ENCODE measurements at places on chromosomes 4 and X.

DNA sequence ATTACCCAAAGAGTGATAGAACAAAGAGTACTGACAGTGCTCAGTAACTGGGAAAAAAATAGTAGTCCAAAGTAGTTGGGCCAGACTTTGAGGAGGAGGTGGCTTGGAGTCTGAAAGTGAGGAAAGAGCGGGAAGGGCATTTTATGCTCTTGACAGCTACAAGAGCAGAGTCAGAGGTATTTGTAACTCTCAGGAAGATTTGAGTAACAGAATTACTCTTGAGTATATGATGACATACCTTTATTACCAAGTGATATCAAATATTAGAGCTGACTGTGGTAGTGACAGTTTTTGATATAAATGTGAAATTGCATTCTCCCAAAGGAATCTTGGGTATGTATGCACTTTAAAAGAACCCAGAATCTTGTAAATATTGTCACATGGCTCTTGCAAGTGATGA lies 2.2 kb downstream of the SLAIN2 start:
- DNase-seq = no peak

- DNase-seq = no peak
Measured at GRCh38 chr4:41538887-41539498, 1.0 kb downstream of the LIMCH1 start.

DNA sequence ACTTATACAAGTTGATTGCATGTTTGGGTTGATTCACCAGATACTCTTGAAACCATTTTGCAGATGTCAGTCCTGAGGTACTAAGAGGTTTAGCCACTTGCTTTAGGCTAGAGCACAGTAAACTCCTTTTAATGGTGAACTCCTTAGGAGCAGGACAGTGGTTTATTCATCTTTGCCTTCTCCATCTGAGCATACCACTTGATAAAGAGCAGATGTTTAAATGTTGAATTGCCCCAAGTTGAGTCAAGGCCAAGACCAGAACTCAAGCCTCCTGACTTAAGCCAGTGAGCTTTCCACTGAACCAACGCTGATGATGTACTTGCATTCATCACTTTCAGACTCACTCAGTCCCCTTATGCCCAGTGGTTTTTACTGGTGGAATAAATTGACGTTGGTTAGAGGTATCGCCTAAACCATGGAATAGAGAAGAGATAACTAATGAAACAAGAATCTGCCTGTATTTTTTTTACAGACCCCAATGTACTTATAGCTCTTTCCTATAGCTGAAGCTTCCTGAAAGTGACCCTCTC lies 7.5 kb downstream of the DAPP1 start:
- no peak for DNase-seq

- DNase-seq = no peak
Measured at GRCh38 chrX:56623316-56623715, 59.9 kb downstream of the UBQLN2 start.

GRCh38 chr4:157389741-157390140 lies 169.2 kb downstream of the GRIA2 start:
- DNase-seq = no peak
